ENCODE measurements at places on chromosomes 7 and 10.

GRCh38 chr7:44824894-44825526 lies 22.9 kb downstream of the H2AZ2 start:
- no peak for DNase-seq

GRCh38 chr7:24882989-24883621 lies 96.9 kb downstream of the OSBPL3 start:
- DNase-seq: no peak

GRCh38 chr7:138837627-138838026 lies 39.6 kb upstream of the ATP6V0A4 start:
- no peak for DNase-seq

GRCh38 chr7:11373546-11374142 lies 400.0 kb downstream of the PHF14 start:
- DNase-seq: no peak

- DNase-seq: no peak
These were observed 59.4 kb downstream of the ST7 start for GRCh38 chr7:117012696-117013095.

- DNase-seq: no peak
These were observed 39.7 kb downstream of the TES start for GRCh38 chr7:116249969-116250553.

- DNase-seq: no peak
These were observed 43.5 kb downstream of the PRPF18 start for GRCh38 chr10:13630231-13630630.

GRCh38 chr7:124060528-124060927 lies 27.7 kb upstream of the TMEM229A start:
- DNase-seq: no peak

GRCh38 chr7:54917613-54918391 lies 101.0 kb upstream of the EGFR start:
- no peak for DNase-seq

GRCh38 chr10:73552819-73553715 lies 38.1 kb downstream of the USP54 start:
- no peak for DNase-seq

GRCh38 chr7:42627626-42628025 lies 284.2 kb downstream of the C7orf25 start:
- DNase-seq: no peak

- DNase-seq: no peak
These were observed 14.7 kb downstream of the HNRNPA2B1 start for GRCh38 chr7:26185844-26186180.

DNA sequence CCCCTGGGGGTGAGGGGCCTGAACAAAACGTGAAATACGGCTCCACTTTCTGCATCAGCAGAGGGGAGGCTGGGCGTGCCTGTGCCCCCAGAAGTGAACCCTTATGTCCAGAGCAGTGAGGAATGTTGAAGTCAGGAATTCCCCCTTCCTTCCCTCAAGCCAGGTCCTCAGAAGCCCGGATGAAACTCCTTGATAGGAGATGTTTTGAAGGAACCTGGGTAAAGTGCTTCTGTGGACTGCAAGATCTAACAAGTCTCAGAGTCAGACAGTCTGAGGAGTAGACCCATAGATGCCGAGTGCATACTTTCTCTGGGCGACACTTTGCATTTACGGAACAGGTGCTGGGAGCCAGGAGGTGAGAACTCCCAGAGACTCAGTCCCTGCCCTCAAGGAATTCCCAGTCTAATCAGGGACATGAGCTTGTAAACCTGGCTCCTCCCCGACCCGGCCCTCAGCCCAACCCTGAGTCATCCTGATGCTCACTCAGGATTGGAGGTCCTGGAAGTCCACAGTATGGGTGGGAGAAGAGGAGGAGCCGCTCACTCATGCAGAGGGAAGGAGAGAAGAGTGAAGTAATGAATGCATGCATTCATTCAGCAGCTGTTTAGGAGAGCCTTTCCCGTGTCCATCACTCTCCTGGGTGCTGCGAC lies 179.5 kb upstream of the ITGB1 start:
- no peak for DNase-seq

GRCh38 chr10:93758508-93758885 lies 761 bp downstream of the LGI1 start:
- no peak for DNase-seq

- DNase-seq: no peak
These were observed 86.3 kb upstream of the AHR start for GRCh38 chr7:17212188-17212587.

- no peak for DNase-seq
These were observed 16.0 kb downstream of the SEMA3C start for GRCh38 chr7:80902716-80903308.

DNA sequence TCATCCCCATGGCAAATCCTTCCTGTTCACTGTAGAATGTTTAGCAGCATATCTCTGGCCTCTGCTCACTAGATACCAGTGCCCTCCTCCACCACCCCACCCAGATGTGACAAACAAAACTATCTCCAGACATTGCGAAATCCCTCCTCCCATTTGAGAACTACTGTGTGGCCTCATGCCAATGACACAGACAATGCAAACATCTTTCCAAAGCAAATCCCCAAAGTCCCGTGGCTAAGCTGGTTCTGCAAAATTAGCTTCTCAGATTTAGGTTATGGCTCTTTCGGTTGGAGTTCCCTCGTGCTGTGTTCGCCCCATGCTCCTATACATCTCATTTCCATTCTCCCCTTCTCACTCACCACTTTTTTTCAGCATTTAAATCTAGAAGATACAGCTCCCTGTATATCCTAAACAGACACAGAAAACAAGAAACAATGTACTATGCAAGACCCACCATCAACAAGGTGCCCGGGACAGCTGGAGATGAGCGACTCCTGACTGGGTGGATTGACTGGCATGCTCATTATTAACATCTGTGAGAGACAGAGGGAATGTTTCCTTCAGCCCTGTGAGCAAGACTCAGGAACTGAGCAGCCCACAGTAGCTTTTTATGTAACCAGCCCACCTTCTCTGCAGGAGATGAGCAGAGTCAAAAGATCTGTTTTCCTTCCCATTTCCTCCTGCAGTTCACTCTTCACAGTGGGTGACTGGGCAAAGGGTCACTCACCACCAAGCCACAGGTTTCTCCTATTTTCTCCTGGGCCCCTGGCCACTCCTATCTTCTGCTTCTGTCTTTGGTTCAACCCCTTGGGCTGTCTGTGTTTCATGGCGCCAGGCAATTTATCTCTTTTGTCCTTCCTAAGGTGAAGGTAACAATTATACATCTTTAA lies 225.7 kb upstream of the AOAH start:
- no peak for DNase-seq

GRCh38 chr10:77819210-77820112 lies 107.1 kb downstream of the DLG5 start:
- DNase-seq: no peak

GRCh38 chr7:37728747-37729146 lies 45.2 kb downstream of the GPR141 start:
- DNase-seq: no peak

GRCh38 chr10:29642990-29643389 lies 8.2 kb upstream of the SVIL start:
- DNase-seq: no peak

- DNase-seq: no peak
These were observed 135.2 kb downstream of the ADAM12 start for GRCh38 chr10:126252884-126253610.

DNA sequence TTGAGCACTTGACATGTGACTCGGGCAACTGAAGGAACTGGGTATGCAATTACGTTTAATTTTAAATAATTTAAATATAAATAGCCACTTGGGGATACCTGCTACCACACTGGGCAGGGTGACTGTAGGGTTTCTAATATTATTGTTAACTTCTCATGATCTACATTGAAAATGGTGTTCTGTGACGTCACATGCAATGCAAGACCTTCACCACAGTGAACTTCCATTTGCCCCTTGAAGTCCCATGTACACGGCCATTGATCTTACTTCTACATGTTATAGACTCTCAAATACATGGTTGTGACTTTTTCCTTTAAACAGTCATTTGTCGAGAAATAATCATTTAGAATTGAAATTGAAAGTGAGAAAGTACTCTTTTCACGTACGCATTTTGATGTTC lies 154.0 kb downstream of the MGMT start:
- no peak for DNase-seq

DNA sequence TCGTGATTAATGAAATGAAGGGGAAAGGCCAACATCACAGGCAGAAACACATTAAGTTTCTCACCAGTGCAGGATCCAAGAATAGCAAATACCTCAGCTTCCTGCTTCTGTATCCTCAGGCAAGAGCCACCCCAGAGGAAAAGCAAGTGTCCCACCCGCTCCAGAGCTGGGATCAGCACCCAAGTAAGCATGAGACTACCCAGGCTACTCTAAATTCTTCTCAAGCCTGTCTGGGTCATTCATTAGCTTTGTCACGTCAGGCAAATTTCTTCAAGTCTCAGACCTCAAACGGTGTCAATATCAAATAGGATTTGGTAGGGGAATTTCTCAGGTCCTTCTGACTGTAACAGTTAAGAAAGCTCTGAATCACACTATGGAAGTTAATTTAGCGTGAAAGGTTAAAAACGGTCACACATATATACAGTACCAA lies 59.0 kb downstream of the GNA12 start:
- no peak for DNase-seq

DNA sequence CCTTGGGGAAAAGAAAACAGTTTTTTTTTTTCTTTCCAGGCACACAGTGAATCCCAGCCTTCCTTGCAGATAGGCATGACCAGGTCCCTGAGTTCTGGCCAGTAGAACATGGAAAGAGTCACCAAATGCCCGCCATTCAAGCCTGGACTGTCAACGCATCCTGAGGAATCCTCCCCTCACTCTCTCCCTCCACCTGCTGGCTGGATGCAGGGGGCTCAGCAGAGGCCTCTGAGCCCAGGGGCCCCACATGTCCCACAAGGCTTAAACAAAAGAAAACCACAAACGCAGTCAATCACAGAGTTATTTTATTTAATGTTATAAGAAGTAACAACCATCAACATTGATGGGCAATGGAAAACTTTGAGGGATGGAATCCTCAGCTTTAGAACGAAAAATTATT lies 93.1 kb downstream of the JCAD start:
- no peak for DNase-seq

DNA sequence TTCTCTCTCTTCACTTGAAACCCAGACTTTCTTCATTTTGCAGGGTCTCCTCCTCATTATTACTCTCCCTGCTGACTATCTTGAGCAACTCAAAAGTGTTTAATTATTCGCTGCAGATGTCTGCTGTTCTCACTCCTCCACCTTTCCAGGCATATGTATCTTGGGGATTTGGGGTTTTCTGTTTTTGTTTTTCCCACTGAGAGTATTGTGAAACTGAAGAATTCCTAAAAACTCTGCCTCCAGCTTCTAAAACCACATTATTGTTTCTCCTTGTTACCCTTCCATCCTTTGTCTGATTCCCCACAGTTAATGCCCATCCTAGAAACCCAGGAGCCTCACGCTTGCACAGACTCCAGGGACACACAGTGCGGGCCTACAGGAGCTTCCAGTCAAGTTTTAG lies 51.3 kb downstream of the WNT2 start:
- DNase-seq: no peak

- no peak for DNase-seq
These were observed 445.6 kb downstream of the DPP6 start for GRCh38 chr7:154497751-154498150.

GRCh38 chr10:11326913-11327616 lies 284.4 kb downstream of the USP6NL start:
- DNase-seq: no peak

DNA sequence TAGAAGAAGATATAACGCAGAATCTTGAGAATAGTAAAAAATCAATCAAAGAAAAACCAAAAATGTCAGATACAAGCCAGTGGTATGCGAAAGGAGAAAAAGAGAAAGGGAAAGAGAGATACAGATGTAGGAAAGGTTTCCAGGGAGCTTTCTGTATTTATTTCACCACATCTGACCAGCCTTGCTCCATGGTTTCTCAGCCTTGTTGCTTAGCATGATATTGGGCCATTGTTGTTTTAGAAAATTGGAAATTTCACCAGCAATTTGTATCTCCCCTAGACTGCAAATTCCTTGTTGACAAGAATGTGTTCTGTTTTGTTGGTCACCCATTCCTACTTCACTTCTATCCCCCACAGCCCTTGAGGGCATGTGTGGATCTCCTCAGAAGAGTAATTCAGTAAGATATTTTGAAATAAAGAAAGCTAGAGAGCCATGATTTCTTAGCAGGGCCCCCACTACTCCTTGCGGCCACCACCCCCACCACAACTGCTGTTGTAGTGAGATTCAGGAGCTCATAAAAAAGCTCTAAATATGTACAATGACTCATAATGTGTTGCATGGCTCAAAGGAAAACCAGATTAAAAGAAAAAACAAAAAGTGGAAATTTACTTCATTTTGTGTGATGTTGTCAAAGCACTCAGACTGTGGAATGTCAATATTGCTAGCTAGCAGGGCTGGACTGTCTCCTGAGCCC lies 138.7 kb downstream of the CHRM2 start:
- DNase-seq: no peak

DNA sequence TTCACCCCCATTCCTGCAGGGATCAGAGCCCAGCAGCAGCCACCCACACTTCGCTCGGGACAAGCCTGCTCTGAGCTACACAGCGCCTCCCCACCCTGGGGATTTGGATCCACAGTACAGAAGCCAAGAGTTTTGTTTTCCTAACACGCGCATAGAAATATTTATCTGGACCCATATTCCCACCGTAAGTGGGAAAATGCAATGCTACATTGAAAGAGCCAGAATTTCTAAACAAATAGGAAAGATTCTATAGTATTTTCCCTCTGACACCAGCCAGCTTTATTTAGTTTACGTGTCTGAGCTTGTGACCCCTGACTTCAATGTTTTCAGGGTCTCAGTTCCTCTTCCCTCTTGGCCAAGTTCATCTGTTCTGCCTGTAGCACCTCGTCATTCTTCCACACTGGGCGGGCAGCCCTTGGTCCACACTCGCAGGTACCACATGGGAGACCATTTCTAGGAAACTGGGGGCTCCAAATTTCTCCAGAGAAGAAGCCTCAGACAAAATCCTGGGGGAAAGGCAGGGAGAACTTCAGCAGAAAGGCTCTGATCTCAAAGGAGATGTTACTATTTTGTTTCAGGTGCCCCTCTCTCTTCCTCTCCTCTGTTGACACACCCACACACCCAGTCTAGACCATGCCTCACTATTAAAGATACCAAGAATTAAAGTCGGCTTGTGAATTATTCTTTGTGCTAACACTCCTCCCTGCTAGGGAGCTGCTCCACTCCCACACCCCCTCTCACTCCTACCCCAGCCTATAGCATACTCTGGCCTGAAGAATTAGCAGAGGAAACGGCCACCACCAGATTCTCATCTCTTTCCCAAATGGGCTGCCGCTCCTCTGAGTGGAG lies 116.0 kb upstream of the PCGF5 start:
- no peak for DNase-seq

- no peak for DNase-seq
These were observed 211.9 kb upstream of the VSTM2A start for GRCh38 chr7:54330216-54330800.

DNA sequence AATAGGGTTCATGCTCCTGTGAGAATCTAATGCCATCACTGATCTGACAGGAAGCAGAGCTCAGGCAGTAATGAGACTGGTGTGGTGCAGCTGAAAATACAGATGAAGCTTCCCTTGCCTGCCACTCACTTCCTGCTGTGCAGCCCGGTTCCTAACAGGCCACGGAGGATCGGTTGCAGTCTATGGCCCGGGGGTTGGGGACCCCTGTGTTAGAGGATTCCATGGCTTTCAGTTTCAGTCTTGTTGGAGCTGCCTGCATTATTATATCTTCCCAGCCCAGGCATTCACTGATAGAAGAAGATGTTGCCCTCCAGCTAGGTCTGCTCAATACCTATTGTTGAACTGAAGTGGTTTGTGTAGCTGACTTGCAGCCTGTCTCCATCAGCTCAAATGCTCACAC lies 1298.8 kb downstream of the TYW1 start:
- no peak for DNase-seq

- no peak for DNase-seq
These were observed 169.8 kb downstream of the SGMS1 start for GRCh38 chr10:50453940-50454339.

All from stimulated activated CD4-positive, alpha-beta T cell treated with anti-CD3 and anti-CD28 coated beads, TNF-alpha, amount 100 ng/mL, for 1 hour (primary cell).